ENCODE measurements at places on chromosomes 5 and 9.

- peak; percentile 3 for DNase-seq
Measured at GRCh38 chr9:36479101-36479500, 79.0 kb upstream of the RNF38 start.

DNA sequence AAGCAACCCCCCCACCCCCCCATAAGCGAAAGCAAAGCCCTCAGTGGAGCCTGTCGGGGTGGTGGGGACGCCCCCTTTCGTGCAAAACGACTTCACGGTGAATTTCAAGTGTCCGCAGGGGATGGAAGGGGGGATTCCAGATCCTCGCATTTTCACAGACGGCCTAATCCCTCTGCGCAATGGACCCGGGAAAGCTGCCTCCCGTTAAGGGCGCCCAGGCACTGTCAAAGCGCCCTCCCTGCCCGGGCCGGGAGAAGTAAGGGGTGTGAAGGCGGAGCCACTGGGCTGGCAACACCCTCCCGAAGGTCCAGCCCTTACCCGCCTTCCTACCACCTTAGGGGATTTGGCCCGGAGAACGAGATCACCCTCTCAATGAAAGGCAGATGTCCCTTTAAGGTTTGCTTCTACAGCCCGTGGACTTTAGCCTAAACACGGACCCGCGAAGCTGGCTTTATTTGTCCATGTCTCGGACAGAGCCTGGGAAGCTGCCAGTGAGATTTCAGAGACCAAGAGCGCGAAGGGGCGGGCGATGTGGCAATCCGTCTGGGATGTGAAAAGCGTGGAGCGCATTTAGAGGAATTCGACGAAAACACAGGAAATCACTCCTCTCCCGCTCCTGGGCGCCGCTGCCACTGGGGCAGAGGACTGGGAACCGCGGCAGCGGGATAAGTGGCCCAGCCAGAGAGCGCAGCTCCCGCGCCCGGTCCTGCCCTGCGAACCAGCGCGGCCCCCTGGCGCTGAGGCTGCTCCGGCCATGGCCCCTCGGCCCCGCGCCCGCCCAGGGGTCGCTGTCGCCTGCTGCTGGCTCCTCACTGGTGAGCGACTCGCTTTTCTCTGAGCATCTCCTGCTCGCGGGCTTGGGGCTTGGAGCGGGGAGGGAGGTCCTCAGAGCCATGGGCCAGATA is at the start of the genes ITGA1 and PELO:
TSS of gene ITGA1 (plus strand) at position 317 of the 905 bp plus-strand sequence. CDS start at position 755, 438 bp downstream.
TSS of gene PELO (plus strand) at position 317 of the 905 bp plus-strand sequence. CDS start 12,479 bp downstream, outside the sequence.
- no peak for DNase-seq

GRCh38 chr5:126023994-126024441 is 399.2 kb upstream of the GRAMD2B start:
- DNase-seq, result no peak

GRCh38 chr5:60604771-60605170 is 95.2 kb downstream of the DEPDC1B start:
- no peak for DNase-seq

GRCh38 chr5:92890841-92891244 is 690.2 kb downstream of the NR2F1-AS1 start:
- no peak for DNase-seq

DNA sequence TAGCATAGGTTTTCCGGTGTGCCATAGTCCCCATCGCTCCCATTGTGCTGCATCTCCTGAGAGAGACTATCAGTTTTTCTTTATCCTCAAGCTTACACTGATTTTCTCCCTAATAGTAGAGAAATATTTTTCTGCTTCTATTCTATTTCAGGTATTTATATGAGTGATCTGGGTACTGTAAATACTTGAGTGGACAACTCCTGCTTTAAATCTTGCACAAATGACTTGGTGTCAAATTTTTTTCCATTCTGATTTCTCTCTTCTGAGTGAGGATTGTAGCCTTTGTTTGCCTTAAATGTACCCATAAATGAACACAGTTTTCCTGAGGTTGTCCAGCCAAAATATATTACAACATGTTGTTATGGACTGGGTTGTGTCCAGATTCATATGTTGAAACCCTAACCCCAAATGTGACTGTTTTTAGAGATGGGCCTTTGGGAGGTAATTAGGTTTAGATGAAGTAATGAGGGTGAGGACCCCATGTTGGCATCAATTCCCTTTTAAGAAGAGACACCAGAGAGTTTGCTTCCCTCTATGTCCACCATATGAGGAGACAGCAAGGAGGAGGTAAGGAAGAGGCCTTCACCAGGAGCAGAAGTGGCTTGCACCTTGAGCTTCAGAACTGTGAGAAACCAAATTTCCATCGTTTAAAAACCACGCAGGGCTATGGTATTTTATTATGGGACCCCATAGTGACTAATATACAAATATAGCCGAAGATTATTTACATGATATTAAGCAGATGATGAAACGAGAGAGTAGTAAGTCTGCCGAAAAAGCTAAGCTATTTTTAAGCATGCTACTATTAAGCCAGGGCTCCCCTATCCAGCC is 336.4 kb upstream of the MPDZ start:
- DNase-seq, result no peak

DNA sequence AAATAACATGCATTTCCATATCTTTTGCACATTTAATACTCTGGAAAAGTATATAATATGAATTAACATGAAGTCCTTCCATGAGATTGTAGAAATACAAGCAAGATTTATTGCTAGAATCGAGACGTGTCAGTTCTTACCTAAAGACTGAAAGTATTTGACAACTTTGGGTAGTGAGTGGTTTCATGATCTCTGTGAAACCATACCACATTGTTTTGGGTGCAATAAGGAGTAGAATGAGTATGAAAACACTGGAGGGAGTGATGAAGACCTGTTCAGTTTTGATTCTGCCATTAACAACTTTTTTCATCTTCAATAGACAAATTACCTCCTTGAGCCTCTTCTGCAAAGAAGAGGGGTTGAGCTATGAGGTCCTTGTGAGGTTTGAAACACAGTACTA is 133.7 kb downstream of the NUDT12 start:
- DNase-seq, result no peak

DNA sequence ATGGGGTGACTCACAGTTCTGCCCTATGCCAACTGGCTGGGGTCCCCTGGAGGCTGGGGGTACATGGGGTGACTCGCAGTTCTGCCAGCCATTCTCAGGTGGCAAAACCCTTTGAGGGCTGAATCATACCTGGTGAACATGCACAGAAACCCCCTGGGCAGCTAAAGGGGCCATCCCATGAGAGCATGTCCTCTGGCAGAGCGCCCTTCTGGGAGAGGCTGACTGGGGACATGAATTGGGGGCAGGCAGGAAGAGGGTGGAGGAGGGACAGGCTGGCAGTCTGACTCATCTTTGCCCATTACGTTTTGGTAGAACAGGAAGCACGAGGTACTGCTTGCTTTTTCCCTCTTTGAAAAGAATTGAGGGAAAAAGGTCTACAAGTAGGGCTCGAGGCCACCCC is 16.7 kb downstream of the TRAF1 start:
- no peak for DNase-seq

- no peak for DNase-seq
Measured at GRCh38 chr9:125146247-125146646, 2.9 kb upstream of the SCAI start.

- DNase-seq, result no peak
Measured at GRCh38 chr5:122129306-122129705, at the start of gene ZNF474. TSS of gene ZNF474 (plus strand) at chr5:122129546. CDS start at chr5:122151991, 22,445 bp downstream.

DNA sequence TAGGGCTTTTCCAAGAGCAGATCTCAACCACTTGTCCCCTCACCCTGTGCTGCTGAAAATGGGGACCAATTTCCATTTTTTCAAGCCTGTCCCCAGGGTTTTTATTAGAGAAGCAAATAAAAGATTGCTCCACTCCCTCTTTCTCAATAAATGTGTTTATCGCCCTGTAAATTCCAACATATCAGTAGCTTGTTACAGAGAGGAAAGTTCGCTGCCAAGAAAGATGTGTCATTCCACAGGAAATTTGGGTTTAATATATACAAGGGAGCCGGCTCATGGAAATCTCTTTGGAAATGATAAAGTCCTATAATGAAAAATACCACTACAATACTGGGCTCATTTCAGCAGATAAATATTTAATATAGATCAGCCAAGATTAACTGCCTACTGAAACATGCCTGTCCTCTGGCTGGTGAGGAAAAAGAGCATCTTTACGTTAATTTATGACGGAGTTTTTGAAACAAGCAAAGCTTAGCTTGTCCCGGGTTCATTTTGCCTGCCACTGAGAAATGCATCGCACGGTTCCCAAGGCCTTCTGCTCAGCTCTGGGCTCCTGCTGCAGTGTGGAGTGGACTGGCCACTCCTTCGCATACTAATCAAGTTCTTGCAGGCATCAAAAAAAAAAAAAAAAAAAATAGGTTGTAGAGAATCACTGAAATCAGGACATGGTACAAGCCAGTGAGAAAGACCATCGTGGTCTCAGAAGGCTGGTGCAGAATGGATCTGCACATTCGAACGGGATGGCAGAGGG is 84.5 kb downstream of the BRINP1 start:
- no peak for DNase-seq

DNA sequence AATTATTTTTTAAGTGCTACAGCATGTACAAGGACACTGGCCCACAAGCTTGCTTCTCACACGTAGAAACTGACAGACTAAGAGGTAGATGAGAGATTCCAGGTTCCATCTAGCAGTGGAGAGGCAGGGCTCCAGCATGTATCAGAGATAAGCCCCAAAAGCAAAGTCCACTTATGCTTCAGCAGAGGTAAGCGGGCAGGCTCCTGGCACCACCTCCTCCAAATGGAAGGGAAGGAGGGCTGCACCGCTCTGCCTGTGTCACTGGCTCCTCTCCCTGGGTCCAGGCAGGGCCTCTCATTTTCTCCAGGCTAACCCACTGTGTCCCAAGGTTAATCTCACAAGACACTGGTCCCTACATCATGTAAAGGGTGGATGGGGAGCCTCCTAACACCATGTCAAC is 15.9 kb downstream of the GRHPR start:
- no peak for DNase-seq

DNA sequence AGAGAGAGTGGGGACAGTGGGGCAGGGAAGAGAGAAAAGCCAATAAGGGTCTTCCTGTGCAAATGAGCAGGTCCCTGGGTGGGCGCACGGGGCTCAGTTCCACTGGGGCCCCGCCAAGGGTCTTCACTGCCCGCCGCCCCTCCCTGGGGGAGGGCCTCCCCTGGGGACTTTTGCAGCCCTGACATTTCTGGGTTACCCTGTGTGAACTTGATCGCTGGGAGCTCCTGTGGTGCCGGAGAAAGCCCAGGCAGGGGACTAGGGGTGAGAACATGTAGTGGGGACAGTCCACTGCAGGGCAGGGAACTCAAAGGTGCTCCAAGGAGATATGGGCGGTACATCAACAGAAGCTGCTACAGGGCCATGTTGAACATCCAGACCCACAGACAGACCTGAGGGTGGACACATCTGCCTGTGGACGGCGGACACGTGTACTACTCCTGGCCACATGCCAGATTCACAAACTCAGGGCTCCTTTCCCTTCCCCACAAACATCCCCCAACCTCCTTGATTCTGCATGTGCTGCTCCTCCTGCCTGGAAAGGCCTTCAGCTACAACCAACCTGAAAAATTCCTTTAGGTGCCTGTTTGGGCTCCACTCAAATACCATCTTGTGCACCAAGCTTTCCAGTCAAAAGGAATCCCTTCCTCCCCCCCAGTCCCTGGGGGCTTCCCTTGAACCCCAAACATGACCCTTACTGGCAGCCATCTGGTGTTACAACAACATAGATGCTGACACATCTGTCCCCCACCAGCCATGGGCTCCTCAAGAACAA is 43.0 kb upstream of the NEK6 start:
- no peak for DNase-seq

DNA sequence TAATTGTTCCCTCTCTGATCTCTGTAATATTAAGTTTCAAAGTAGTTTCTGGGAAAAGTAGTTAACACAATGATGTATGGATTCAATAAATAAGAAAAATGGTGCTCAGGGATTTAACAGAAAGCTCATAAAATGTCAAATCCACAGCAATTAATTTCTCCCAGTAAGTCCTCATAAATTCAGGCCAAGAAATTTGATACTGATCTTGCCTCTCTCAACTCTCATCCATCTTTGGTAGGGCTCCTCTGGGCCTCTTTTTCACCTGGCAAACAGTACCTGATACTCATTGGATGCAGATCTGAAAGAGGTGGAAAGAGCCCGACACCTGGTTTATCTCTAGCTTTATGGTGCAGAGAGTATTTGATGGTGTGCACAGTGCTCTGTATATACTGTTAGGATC is 106.1 kb downstream of the STK32A start:
- no peak for DNase-seq

DNA sequence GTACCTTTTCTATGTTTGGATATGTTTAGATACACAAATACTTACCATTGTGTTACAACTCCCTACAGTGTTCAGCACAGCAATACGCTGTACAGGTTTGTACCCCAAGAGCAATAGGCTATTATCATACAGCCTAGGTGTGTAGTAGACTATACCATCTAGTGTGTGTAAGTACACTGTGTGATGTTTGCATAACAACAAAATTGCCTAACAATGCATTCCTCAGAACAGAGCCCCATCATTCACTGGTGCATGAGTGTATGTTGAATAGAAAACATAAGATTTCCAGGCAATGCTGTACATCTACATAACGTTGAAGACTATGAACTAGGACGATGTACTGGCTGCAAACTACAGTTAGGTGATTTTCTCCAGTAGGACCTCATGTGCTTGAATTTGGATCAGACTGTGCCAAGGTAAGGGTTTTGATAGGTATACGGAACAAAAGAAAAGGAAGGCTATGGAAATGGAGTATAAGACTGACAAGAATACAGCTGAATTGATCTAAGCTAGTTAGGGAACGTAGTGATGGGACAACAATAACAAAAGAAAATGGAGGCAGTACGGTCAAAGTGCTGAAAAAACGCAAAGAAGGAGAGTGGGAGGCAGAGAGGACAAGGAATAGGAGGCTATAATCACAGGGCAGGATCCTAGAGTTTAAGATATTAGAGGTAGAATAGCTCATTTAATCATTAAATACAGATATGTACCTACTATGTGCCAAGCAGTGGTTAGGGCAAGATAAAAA is 46.9 kb downstream of the FNIP1 start:
- DNase-seq, result no peak

DNA sequence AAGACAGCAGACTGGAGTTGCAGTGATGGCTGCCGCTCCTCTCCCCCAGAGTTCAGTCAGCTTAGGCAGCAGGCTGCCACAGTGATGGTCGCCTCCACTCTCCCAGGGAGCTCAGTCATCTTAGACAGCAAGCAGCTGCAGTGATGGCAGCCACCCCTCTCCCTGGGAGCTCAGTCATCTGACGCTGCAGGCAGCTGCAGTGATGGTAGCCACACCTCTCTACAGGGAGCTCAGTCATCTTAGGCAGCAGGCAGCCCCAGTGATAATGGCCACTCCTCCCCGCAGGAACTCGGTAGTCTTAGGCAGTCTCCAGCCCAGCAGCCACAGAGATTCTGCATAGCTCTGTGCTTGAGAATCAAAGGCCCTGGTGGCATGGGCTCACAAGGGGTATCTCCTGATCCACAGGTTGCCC is 582.7 kb downstream of the DTWD2 start:
- no peak for DNase-seq

DNA sequence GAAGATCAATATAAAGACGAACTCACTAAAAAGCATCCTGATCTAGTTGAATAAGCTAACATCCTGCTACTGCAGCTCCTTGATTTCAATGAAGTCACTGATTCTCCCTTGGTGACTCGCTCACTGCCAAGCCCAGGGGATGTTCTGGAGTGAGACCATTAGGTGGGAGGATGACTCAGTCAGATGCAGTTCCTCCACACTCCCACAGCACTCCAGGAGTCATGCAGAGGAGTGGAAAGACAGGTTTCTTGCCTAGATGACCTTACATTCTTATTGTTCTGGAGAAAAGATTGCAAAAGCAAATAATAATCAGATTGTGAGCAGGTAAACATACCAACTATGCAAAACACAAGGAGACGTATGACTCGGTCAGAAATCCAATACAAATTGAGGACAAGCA is 15.3 kb downstream of the GCNT4 start:
- no peak for DNase-seq

GRCh38 chr5:134392301-134392700 is 19.4 kb downstream of the CDKN2AIPNL start:
- DNase-seq, result no peak

Data from hematopoietic multipotent progenitor cell treated with erythropoietin and hydrocortisone succinate and interleukin-3 and kit ligand, for 17 days (in vitro differentiated cells).